ENCODE measurements at places on chromosomes 6 and 20.

DNA sequence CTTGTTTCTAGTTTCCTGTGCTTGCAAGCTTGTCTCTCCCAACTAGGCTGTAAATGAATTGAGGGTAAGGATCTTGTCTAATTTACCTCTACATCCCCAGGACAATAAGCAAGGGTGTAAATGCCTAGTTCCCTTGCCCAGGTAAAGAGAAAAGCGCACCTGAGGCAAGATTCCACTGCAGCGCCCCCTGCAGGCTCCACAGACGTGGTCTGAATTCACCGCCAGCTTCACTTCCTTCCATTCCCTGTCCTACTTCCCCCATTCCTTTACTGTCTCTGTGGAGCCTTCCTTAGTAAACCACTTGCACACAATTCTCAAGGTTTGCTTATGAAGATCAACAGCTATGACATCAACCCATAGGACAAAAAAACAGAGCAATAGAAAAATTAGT is 42.3 kb downstream of the ANKEF1 start:
- no peak overlapping the region for H3K27ac ChIP-seq
- no peaks in the 10 kb centered on the region for H3K4me1 ChIP-seq
- no peak overlapping the region for H3K4me3 ChIP-seq
- no peaks in the 10 kb centered on the region for H3K36me3 ChIP-seq

GRCh38 chr6:52103623-52104022 is 16.2 kb upstream of the PKHD1 start:
- H3K4me1 ChIP-seq, result no peaks in the 10 kb centered on the region
- no peaks in the 10 kb centered on the region for H3K36me3 ChIP-seq
- H3K27me3 ChIP-seq, result no peaks in the 10 kb centered on the region
- DNase-seq, result no peak
- no peak overlapping the region for H3K27ac ChIP-seq

- no peak overlapping the region for H3K27ac ChIP-seq
- H3K27me3 ChIP-seq, result no peaks in the 10 kb centered on the region
- no peaks in the 10 kb centered on the region for H3K36me3 ChIP-seq
Measured at GRCh38 chr6:63740709-63741108, 105.1 kb downstream of the PHF3 start.

DNA sequence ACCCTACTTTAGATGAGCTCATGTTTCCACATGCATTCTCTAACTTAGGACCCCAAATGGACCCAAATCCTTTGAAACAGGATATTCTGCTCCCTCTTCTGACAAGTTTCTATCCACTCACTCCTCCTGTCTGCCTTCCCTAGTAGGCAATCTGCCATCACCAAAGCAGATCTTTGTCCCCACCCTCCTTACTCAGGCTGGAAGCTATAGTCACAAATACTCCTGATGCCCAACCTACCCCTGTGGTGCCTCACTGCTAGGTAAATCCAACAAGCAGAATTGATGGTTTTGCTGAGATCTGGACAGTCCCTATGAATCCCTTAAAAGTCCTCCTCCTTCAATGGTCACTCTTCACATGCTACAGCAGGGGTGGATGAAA is 21.7 kb downstream of the ELOVL5 start:
- no peaks in the 10 kb centered on the region for H3K27me3 ChIP-seq
- H3K4me1 ChIP-seq, result no peaks in the 10 kb centered on the region
- H3K36me3 ChIP-seq, result no peaks in the 10 kb centered on the region
- H3K4me3 ChIP-seq, result no peak overlapping the region
- no peak for DNase-seq

GRCh38 chr6:90463359-90463758 is 123.5 kb downstream of the MAP3K7 start:
- no peak overlapping the region for H3K4me3 ChIP-seq
- H3K36me3 ChIP-seq, result no peaks in the 10 kb centered on the region
- DNase-seq, result no peak
- no peaks in the 10 kb centered on the region for H3K27me3 ChIP-seq

DNA sequence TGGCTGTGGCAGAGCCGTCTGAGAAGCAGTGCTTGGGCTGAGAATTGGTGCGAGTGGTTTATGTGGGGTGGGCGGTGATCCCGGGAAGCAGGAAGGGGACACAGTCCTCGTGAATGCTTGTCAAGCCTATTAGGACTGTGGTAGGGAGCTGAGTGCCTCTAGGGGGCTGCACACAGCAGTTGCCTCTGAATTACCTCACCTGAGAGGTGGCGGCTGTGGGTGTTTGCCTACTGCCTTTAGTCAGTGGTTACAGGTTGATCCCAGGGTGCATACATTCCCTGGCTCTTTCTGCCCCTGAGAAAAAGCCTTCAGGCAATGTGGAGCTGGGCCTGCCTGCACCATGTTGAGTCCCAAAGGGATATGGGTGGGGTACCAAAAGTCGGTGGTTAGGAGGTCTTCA is 5.2 kb downstream of the AP5S1 start:
- peak; percentile 31 for DNase-seq
- H3K4me3 ChIP-seq, result no peak overlapping the region
- no peak overlapping the region for H3K27ac ChIP-seq
- no peaks in the 10 kb centered on the region for H3K27me3 ChIP-seq
- peaks cover 22% of the 10 kb centered on the region for H3K36me3 ChIP-seq

- H3K36me3 ChIP-seq, result no peaks in the 10 kb centered on the region
- no peaks in the 10 kb centered on the region for H3K27me3 ChIP-seq
- H3K4me3 ChIP-seq, result no peak overlapping the region
- H3K27ac ChIP-seq, result no peak overlapping the region
Measured at GRCh38 chr6:75608956-75609533, 7.4 kb downstream of the SENP6 start.

- no peak overlapping the region for H3K27ac ChIP-seq
- no peaks in the 10 kb centered on the region for H3K27me3 ChIP-seq
- DNase-seq, result no peak
- no peaks in the 10 kb centered on the region for H3K4me1 ChIP-seq
- no peaks in the 10 kb centered on the region for H3K36me3 ChIP-seq
- no peak overlapping the region for H3K4me3 ChIP-seq
Measured at GRCh38 chr6:21227486-21227885, 366.1 kb upstream of the SOX4 start.

GRCh38 chr20:39163993-39164392 is 201.8 kb downstream of the DHX35 start:
- no peak for DNase-seq
- no peaks in the 10 kb centered on the region for H3K27me3 ChIP-seq
- no peak overlapping the region for H3K4me3 ChIP-seq
- H3K27ac ChIP-seq, result no peak overlapping the region
- no peaks in the 10 kb centered on the region for H3K36me3 ChIP-seq

DNA sequence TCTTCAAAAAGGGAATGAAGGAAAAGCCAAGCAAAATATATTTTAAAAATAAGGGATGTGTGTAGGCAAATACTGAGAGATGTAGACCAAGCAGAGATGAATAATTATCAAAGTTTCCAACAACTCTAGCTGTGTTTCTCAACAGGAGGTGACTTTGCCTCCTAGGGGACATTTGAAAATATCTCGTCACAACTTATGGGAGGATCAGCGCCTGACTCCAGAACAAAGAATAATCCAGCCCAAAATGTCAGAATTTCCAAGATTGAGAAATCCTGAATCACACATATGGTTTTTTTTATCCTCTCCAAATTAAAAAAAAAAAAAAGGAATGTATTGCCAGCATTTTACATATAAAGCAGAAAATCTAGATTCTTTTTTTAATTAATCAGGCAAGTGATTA is 241.2 kb upstream of the ZFP64 start:
- H3K27ac ChIP-seq, result no peak overlapping the region
- DNase-seq, result no peak
- H3K36me3 ChIP-seq, result no peaks in the 10 kb centered on the region

DNA sequence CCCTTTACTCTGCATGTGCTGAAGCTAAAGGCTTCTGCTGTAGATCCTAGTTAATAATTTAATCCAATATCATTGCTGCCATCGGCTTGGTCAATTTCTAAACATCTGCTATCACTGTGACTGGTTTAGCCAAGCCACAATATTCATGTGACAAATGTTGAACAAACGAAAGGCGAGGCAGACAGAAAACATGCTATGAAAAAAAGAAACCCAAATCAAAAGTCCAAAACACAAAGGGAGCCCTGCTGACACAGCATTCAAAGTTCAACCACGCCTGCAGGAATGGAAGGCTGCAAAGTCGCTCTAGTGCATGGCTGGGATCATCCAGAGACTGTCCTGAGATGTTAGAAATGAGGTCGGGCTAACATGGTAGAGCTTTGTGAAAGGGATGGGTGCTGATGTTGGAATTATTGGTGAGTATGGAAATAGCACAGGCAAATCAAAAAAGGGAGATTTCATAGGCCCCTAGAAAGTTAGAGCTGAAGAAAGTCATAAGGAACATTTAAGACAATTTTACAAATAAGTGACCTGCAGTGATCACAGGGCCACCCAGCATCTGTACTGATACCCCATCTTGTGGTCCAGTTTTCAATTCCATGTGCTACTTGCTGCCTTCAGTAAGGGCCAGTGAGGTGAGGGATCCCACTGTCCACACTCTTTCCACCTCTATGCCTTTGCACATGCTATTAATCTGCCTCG is 8.8 kb upstream of the NHSL1 start:
- peaks cover 5% of the 10 kb centered on the region for H3K4me1 ChIP-seq
- no peak overlapping the region for H3K4me3 ChIP-seq
- no peaks in the 10 kb centered on the region for H3K36me3 ChIP-seq
- no peak for DNase-seq
- H3K27ac ChIP-seq, result peak overlapping the region; percentile 3
- no peaks in the 10 kb centered on the region for H3K27me3 ChIP-seq

GRCh38 chr20:10519361-10520046 is 84.4 kb downstream of the SLX4IP start:
- H3K4me3 ChIP-seq, result no peak overlapping the region
- H3K4me1 ChIP-seq, result no peaks in the 10 kb centered on the region
- no peaks in the 10 kb centered on the region for H3K27me3 ChIP-seq
- no peak overlapping the region for H3K27ac ChIP-seq

DNA sequence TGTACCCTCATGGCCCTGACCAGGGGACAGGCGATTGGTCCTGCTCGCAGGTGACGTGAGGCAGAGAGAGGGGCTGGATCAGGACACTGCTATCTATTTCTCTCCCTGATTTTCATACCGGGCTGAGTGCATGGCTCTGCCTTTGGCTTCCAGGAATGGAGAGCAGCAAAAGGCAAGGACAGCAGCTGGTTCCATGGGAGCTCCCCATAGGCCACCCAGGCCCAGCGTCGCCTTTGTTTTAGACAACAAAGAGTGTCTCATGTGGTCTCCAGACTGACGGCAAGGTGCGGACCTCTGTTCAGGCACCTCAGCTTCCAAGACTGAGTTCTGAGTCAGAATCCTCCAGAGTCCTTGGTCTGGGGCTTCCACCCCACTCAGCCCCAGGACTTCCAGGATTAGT is 123.1 kb downstream of the VEGFA start:
- DNase-seq, result no peak
- no peaks in the 10 kb centered on the region for H3K36me3 ChIP-seq
- no peak overlapping the region for H3K4me3 ChIP-seq
- H3K27me3 ChIP-seq, result no peaks in the 10 kb centered on the region

GRCh38 chr20:36720510-36720909 is 25.4 kb downstream of the NDRG3 start:
- no peaks in the 10 kb centered on the region for H3K36me3 ChIP-seq
- H3K27me3 ChIP-seq, result no peaks in the 10 kb centered on the region
- H3K4me1 ChIP-seq, result no peaks in the 10 kb centered on the region
- H3K4me3 ChIP-seq, result no peak overlapping the region
- no peak for DNase-seq

DNA sequence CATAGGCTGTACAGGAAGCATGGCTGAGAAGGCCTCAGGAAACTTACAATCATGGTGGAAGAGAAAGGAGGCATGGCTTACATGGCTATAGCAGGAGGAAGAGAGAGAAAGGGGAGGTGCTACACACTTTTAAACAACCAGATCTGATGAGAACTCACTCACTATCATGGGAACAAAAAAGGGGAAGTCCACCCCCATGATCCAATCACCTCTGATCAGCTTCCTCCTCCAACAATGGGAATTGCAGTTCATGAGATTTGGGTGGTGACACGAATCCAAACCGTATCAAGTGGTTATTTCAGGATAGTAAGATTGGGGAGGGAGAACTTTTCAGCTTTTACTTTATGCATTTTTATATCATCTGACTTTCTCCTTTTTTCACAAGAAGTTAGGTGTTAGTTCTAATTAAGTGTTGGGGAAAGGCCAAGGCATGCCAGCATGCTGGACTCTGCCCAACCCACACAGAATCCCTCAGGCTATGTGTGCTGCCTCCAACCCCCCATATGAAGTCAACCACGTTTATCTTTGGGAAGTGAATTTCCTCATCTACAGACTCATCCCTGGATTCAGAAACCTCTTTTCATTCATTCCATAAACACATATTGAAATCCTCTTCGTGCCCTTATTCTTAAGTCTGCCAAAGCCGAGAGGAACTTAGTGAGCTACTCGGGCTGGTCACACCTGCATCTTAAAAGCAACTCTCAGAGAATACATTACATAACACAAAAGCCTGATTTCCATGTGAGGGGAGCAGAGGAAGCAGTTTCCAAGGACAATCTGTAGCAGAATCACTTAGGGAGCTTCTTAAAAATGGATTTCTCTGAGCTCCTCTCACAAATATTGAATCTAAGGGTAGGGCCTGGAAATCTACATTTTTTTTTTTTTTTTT is 16.7 kb upstream of the CLIC5 start:
- no peak overlapping the region for H3K27ac ChIP-seq
- H3K4me3 ChIP-seq, result no peak overlapping the region
- H3K36me3 ChIP-seq, result no peaks in the 10 kb centered on the region
- H3K27me3 ChIP-seq, result no peaks in the 10 kb centered on the region
- H3K4me1 ChIP-seq, result no peaks in the 10 kb centered on the region

DNA sequence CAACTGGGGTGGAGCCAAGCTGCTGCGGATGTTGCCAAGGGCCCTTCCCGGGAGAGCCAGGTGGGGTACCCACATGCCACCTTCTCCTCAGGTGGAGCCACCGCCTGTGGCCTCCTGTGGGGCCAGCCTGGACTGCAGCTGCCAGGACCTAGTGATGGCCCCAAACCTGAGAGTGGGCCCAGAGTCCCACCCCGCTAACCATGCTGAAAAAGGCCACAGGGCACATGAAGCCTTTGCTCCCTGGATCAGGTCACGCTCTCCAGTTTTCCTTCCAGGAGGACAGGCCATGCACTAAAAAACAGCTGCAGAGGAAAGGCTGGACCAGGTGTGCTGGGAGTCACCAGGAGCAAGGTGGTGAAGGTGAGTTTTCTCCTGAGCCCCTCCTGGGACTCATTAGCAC is 73.9 kb upstream of the SLC22A16 start:
- H3K27ac ChIP-seq, result no peak overlapping the region
- H3K4me3 ChIP-seq, result no peak overlapping the region
- H3K36me3 ChIP-seq, result no peaks in the 10 kb centered on the region
- no peaks in the 10 kb centered on the region for H3K4me1 ChIP-seq
- H3K27me3 ChIP-seq, result no peaks in the 10 kb centered on the region

DNA sequence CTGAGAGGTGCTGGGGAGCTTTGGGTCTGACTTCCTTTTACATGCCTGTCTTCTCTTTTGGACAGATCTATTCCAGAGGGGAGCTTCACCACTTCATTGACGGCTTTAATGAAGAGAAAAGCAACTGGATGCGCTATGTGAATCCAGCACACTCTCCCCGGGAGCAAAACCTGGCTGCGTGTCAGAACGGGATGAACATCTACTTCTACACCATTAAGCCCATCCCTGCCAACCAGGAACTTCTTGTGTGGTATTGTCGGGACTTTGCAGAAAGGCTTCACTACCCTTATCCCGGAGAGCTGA is 13.1 kb downstream of the PRDM1 start:
- H3K36me3 ChIP-seq, result no peaks in the 10 kb centered on the region
- H3K27me3 ChIP-seq, result no peaks in the 10 kb centered on the region
- H3K4me1 ChIP-seq, result peaks cover 5% of the 10 kb centered on the region
- H3K27ac ChIP-seq, result no peak overlapping the region
- H3K4me3 ChIP-seq, result peak overlapping the region; percentile 52
